ENCODE measurements at places on chromosomes 16 and 17. TPM values are rescaled to one million over a fixed set of nuclear protein-coding genes. Genes with fewer than 3 reads are reported as not detected.

- no peak overlapping the region for H3K4me3 ChIP-seq
- no peak overlapping the region for H3K27ac ChIP-seq
- DNase-seq = no peak
- H3K36me3 ChIP-seq = no peaks in the 10 kb centered on the region
- peaks cover 20% of the 10 kb centered on the region for H3K27me3 ChIP-seq
Observed at GRCh38 chr17:82351254-82351712, 7.8 kb upstream of the TEX19 start.

DNA sequence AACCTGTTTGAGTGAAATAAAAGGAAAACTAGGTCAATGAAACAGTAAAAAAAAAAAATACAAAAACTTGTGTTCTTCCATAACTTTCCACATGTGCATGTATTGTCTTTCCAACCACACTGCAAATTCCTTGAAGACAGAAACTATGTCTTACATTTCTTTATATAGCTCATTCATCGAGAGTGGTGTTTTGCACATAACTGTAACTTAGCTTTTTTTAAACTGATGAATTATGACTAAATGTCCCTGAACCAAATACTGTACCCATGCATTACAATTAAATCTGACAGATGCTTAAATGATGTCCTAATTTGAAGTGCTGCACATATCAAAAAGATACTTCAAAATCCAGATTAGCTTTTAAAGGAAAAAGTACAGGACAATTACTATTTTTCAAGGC is 50.1 kb downstream of the BRIP1 start:
- no peak overlapping the region for H3K4me3 ChIP-seq
- no peak for DNase-seq
- no peaks in the 10 kb centered on the region for H3K27me3 ChIP-seq
- H3K4me1 ChIP-seq = no peaks in the 10 kb centered on the region

DNA sequence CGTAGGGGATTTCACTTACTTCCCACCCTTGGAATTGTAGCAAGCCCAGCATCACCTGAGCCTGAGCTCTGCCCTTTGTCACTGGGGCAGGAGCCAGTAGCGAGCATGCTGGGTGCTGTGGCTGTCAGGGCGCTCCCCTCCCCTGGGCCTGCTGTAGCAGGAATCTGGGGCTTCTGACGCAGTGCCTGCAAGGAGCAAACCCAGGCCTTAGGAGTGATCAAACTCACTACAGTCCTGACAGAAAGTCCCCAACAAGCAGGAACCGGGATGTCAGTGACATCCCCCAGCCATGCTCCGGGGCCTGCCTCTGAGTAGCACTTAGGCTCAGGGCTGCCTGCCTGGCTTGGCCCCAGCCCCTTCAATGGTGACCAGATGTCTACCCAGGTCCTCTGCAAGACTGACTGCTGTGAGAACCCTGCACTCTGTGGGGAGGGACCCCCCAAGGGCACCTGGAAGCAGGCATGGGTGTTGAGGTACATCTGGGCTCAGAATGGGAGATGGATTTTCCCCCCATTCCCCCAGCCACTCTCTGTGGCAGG is 23.5 kb downstream of the PLD6 start:
- no peaks in the 10 kb centered on the region for H3K27me3 ChIP-seq
- DNase-seq = no peak
- H3K4me3 ChIP-seq = peak overlapping the region; percentile 92
- peak overlapping the region; percentile 100 for H3K27ac ChIP-seq

DNA sequence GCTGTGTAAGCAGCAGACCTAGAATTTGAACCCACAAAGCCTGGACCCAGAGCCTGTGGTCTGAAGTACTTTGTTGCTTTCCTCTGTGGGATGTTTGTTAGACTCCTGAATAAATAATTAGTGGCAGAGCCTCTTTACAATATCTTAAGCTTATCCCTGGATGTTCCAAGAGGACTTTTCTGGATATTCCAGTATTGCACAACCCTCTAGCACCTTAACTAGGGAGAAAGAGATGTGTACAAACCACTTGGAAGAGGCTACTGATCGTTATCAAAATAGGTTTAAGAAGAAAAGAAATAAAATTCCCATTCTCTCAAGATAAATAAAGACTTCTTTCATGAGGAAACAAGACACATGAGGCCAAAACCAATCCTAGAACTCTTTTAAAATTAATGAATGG is 632.4 kb downstream of the CDH11 start:
- H3K4me1 ChIP-seq = no peaks in the 10 kb centered on the region
- no peaks in the 10 kb centered on the region for H3K27me3 ChIP-seq
- no peak for DNase-seq

- no peaks in the 10 kb centered on the region for H3K27me3 ChIP-seq
- H3K4me3 ChIP-seq = peak overlapping the region; percentile 66
- peak overlapping the region; percentile 79 for H3K27ac ChIP-seq
- no peaks in the 10 kb centered on the region for H3K36me3 ChIP-seq
- no peak for DNase-seq
- peaks cover 82% of the 10 kb centered on the region for H3K4me1 ChIP-seq
Observed at GRCh38 chr16:8943966-8944759, 19.5 kb downstream of the USP7 start.

GRCh38 chr16:58850019-58850677 is 116.0 kb upstream of the GOT2 start:
- H3K27me3 ChIP-seq = peaks cover 38% of the 10 kb centered on the region
- H3K4me1 ChIP-seq = no peaks in the 10 kb centered on the region
- no peak overlapping the region for H3K4me3 ChIP-seq

DNA sequence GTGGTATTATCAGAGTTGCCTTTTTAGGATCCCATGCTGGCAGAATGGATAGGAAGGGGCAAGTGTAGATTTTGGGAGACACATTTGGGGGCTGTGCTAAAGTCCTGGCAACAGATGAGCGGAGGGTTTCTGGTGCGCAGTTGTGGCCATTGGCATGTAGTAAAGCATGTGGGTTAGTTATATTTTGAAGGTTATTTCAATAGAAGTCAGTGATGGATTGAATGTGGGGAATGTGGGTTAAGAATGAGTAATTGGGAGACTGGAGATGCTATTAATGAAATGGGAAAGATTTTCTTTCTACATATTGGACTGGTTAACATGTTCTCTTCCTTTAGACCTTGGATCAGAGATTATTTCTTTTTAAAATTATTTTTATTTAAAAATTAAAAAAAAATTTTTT is 10.0 kb downstream of the DUS2 start:
- H3K27me3 ChIP-seq = no peaks in the 10 kb centered on the region
- peaks cover 2% of the 10 kb centered on the region for H3K36me3 ChIP-seq
- peaks cover 7% of the 10 kb centered on the region for H3K4me1 ChIP-seq
- H3K27ac ChIP-seq = peak overlapping the region; percentile 75
- H3K4me3 ChIP-seq = no peak overlapping the region
- no peak for DNase-seq

DNA sequence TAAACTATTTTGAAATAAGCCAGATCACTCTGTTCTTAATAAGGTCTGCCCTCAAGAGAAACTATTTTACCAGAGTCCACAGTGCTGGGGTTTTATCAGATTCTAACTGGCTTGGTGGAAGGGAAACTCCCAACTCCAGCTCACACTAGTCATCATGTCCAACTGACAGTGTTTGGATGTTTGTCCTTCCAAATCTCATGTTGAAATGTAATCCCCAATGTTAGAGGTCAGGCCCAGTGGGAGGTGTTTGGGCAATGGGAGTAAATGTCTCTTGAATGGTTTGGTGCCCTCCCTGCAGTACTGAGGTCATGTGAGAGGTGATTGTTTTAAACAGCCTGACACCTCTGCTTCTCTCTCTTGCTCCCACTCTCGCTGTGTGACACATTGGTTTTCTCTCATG is 1301.0 kb upstream of the CDH8 start:
- no peak overlapping the region for H3K4me3 ChIP-seq
- H3K27me3 ChIP-seq = no peaks in the 10 kb centered on the region
- H3K27ac ChIP-seq = no peak overlapping the region
- no peaks in the 10 kb centered on the region for H3K4me1 ChIP-seq

- H3K4me3 ChIP-seq = peak overlapping the region; percentile 93
- H3K27me3 ChIP-seq = no peaks in the 10 kb centered on the region
- peak; percentile 42 for DNase-seq
Observed at GRCh38 chr17:75238684-75239191, 22.7 kb downstream of the GGA3 start.

DNA sequence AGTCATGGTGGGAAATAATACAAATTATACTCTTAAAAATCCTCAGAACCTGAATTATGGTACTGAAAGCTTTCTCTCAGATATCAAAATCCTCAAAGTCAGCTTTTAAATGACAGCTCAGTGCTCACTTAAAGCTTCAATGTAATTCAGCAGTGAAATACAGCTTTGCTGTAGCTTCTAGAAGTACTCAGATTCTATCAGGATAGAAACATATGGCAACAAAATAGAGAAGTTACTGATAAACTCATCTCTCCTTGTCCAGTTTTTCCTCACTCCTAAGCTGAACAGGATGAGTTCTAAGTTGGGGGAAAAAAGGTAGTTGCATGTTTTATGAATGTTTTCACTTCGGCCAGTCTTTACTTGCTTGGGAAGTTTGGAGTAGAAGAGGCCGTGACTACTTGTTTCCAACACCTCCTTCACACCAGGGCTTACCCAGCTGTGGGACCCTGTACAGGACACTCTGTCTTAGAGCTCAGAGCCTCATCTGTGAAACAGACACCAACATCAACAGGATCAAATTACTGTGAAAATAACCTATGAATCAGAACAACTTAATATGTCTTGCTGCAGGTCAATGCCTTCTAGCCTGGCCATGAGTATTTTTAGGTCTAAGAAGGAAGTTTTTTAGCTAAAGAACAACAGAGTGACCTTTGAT is 30.2 kb downstream of the OGFOD1 start:
- peaks cover 3% of the 10 kb centered on the region for H3K4me1 ChIP-seq
- H3K27ac ChIP-seq = peak overlapping the region; percentile 62
- H3K27me3 ChIP-seq = no peaks in the 10 kb centered on the region
- DNase-seq = no peak
- H3K36me3 ChIP-seq = no peaks in the 10 kb centered on the region

- H3K4me1 ChIP-seq = peaks cover 12% of the 10 kb centered on the region
- no peak overlapping the region for H3K4me3 ChIP-seq
- H3K36me3 ChIP-seq = no peaks in the 10 kb centered on the region
- no peak for DNase-seq
Observed at GRCh38 chr17:50618941-50619340, 15.7 kb upstream of the ABCC3 start.

- H3K4me3 ChIP-seq = no peak overlapping the region
- H3K27me3 ChIP-seq = peaks cover 4% of the 10 kb centered on the region
- H3K36me3 ChIP-seq = no peaks in the 10 kb centered on the region
Observed at GRCh38 chr17:39872751-39873150, 4.7 kb downstream of the ZPBP2 start.

GRCh38 chr16:84753412-84754326 is 53.9 kb downstream of the USP10 start:
- H3K4me3 ChIP-seq = peak overlapping the region; percentile 70
- no peaks in the 10 kb centered on the region for H3K27me3 ChIP-seq
- H3K4me1 ChIP-seq = peaks cover 65% of the 10 kb centered on the region
- no peak for DNase-seq
- H3K36me3 ChIP-seq = no peaks in the 10 kb centered on the region
- H3K27ac ChIP-seq = peak overlapping the region; percentile 100

DNA sequence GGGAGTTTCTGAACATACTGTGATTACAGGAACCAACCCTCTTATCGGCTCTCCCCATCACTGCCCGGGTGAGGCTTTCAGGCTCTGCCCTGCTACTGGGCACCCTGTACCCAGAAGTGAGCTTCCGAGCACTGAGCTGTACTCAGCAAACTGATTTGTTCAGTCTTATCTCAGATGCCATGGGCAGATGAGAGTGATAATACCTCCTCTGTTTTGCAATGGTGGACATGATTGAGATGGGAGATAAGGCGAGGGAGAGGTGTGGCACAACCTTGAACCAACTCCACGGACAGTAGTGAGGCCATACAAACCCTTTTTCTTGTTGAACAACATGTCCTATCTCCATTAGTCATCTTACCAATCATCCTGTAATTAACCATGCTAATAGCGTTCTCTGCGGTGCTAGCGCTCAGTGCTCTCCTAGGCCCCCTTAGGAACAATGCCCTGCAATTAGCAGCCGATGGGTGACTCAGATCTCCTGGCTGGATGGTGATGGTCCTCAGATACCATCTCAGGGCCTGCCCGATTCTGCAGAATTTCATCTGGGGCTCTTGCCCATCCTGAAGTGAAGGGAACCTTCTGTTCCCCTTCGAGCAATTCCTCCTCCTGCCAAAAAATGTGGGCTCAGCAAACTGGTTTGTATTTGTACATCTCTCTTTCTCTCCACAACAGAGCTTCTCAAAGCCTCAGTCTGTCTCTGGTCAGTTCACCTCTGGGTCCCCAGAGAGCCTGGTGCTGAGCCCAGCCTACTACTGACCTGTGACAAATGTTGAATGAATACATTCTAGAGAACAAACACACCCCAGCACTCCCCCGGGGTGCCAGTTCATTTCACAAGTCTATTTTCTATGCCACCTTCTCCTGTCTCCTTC is 139.3 kb upstream of the IRX3 start:
- H3K4me1 ChIP-seq = peaks cover under 1% of the 10 kb centered on the region
- DNase-seq = no peak
- H3K27me3 ChIP-seq = peaks cover 28% of the 10 kb centered on the region
- H3K4me3 ChIP-seq = no peak overlapping the region
- no peak overlapping the region for H3K27ac ChIP-seq
- no peaks in the 10 kb centered on the region for H3K36me3 ChIP-seq

- H3K36me3 ChIP-seq = peaks cover 4% of the 10 kb centered on the region
- H3K4me1 ChIP-seq = peaks cover 20% of the 10 kb centered on the region
- no peak overlapping the region for H3K27ac ChIP-seq
- H3K27me3 ChIP-seq = peaks cover 83% of the 10 kb centered on the region
- no peak for DNase-seq
- H3K4me3 ChIP-seq = peak overlapping the region; percentile 56
Observed at GRCh38 chr16:85988723-85989313, 89.9 kb downstream of the IRF8 start.

DNA sequence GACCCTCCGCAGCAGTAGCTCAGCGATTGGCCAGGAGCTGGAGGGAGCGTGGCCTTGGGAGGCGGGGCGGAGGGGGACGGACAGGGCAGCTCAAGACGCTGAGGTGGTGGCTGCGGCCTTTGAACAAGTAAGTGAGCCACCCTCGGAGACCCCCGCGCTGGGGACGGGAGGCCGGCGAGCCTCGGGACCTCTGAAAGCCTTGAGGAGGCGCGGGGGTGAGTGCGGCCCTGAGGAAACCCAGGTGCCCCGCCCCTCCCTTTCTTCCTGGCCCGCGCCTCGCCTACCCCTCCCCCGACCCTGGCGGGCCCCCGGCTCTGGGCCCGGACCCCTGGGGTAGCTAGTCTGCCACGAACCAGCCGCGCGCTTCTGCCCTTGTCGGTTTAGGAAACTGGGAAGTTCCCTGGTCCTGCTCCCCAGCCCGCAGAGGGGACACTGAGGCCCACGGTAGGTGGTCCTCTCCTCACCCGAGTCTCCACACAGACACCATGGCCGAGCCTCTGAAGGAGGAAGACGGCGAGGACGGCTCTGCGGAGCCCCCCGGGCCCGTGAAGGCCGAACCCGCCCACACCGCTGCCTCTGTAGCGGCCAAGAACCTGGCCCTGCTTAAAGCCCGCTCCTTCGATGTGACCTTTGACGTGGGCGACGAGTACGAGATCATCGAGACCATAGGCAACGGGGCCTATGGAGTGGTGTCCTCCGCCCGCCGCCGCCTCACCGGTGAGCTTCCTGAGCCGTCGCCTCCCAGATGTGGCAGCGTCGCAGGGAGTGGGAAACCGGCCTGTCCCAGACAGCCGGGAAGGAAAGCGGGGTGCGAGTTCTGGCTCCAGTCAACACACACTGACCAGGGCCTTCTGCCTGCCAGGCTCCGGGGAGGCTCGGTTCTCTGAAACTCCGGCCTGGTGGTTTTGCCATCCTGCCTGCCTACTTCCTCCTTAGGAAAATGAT is at the start of gene MAPK7:
TSS of gene MAPK7 (plus strand) at position 83 of the 945 bp plus-strand sequence. CDS start at position 486, 403 bp downstream.
- peak within 1 kb of the TSS; percentile 97 for H3K27ac ChIP-seq
- DNase-seq = no peak
- peaks cover 5% of the 10 kb centered on the region for H3K36me3 ChIP-seq

Gene KRT17
- not detected for total RNA-seq

Gene CDH1
- total RNA-seq = 0.47 TPM

Gene MT1F
- 8.8 TPM for total RNA-seq

Gene RPS6KB1
- total RNA-seq = 86.6 TPM

Gene TP53TG3F
- not detected for total RNA-seq

Gene KRT24
- total RNA-seq = not detected

Gene NETO2
- 5.3 TPM for total RNA-seq

Gene TNP2
- total RNA-seq = not detected

Gene SOCS7
- total RNA-seq = 18.7 TPM

Gene ITGB3
- 283 TPM for total RNA-seq

All from T-helper 17 cell (primary cell).